IgD-negative memory B cell (primary cell): ENCODE measurements at places on chromosomes 3 and 15. TPM values are rescaled to one million over a fixed set of nuclear protein-coding genes. Genes with fewer than 3 reads are reported as not detected.

LRRC34 gene
- 0.60 TPM for polyA plus RNA-seq

AP3B2 gene
- polyA plus RNA-seq = 0.35 TPM

TMEM39A gene
- polyA plus RNA-seq = 20.9 TPM

ZPLD1 gene
- polyA plus RNA-seq = not detected

ADAMTS17 gene
- not detected for polyA plus RNA-seq

CYP19A1 gene
- polyA plus RNA-seq = not detected

USP50 gene
- polyA plus RNA-seq = not detected

KBTBD12 gene
- not detected for polyA plus RNA-seq

CPNE4 gene
- polyA plus RNA-seq = not detected

WDR82 gene
- 55.0 TPM for polyA plus RNA-seq

CRYGS gene
- not detected for polyA plus RNA-seq

ATP13A5 gene
- not detected for polyA plus RNA-seq

CCR3 gene
- polyA plus RNA-seq = 0.15 TPM

FANCD2OS gene
- polyA plus RNA-seq = not detected

STT3B gene
- polyA plus RNA-seq = 52.8 TPM

GOLGA6D gene
- not detected for polyA plus RNA-seq
